Activated CD8-positive, alpha-beta memory T cell treated with anti-CD3 and anti-CD28 coated beads for 1 hour (primary cell): ENCODE measurements at places on chromosomes 2 and 18.

DNA sequence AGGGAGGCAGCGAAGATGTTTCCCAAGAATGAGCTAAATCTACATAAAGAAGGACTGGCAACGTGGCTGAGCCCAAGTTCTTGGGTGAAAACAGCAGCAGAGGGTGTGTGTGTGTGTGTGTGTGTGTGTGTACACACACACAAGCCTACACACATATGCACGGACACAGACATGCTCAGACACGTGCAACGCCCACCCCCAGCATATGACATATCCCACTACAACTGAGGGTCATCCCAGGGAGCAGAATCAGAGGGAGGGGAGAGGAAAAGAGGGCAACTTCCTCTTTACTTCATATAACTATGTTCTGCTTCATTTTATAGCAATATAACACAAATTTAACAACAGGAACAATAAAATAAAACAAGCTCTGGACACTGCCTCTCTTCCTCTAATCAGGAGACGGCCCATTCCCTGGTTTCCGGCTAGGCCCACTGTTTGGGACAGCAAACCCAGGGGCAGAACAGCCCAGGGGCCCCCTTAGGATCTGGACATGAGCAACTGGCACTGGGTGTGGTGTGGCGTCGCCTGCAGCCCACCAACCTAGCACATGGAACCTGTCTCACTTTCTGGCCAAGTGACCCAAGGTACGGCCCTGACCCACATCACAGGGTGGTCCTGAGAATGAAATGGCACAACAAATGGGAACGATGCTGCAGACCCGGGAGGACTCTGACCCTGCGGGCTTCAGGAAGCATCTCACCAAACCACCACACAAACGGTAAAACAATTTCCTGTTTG, 25.0 kb downstream of the FAM178B start:
- no peak for DNase-seq

DNA sequence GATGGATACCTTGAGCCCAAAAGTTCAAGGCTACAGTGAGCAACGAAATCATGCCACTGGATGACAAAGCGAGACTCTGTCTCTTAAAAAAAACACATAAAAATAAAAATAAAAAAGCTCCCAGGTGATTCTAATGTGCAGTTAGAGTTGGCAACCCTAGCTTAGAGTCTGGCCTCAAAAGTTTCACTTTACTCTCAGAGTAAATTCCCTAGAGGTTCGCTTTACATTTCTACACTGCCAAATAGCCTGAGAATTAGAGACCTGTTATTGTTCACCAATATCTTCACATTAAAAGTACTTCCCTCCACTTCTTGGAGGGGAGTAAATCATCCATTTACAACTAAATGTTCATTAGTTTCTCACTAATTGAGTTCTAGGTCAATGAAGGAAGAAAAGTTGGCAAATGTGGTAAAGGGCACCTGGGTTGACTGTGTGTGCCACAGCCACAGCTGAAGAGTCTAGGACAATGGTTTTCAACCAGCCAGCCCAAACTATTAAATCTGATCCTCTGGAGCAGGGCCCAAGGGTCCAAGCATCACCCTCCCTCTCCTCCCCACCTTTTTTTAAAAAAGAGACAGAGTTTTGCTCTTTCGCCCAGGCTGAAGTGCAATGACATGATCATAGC, 15.2 kb upstream of the TMEM37 start:
- no peak for DNase-seq

DNA sequence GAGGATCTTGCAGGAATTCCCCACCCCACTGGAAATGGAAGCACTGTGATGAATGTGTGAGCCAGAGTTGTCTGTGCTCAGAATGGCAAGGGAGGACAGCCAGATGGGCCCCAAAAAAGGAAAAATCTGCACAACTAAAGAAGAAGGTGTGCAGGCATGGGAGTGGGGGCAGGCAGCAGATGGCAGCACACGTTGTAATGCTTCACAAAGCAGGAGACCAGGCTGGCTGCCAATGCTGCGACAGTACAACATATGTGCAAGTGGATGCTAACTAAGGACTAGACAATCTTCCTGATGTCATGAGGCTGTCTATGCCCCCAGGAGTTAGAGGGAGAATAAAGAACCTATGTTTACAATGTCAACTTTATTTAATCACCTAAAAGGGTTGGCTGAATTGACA, 27.2 kb downstream of the ST6GAL2 start:
- DNase-seq, result no peak

GRCh38 chr18:23330423-23330822, 122.7 kb upstream of the RIOK3 start:
- DNase-seq, result no peak

GRCh38 chr2:46297546-46298271, 502 bp downstream of the EPAS1 start:
- DNase-seq, result peak; percentile 55
